ENCODE measurements at places on chromosomes 1 and 21. TPM values are rescaled to one million over a fixed set of nuclear protein-coding genes. Genes with fewer than 3 reads are reported as not detected.

DNA sequence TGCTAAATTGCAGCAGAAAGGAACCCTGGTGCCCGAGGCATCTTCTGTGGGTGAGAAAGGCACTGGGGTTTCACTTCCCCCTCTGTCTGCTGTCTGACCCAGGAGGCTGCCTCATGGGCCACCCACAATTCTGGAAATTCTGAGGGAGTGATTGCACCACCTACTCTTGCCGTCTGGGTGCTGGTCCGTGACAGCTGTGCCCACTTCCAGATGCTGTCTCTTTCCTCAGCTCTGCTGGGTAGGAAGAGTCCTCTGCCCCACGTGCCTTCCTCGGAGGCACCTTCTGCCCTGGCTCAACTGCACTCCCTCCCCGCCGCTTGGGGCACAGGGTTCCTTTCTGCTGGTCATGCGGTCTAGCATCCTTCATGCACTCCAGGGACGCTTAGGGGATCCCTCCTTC, 96.3 kb downstream of the ARHGEF10L start:
- DNase-seq: no peak
- H3K36me3 ChIP-seq: no peaks in the 10 kb centered on the region
- no peaks in the 10 kb centered on the region for H3K4me1 ChIP-seq
- H3K4me3 ChIP-seq: no peak overlapping the region
- no peak overlapping the region for H3K27ac ChIP-seq

- no peak overlapping the region for H3K27ac ChIP-seq
- no peaks in the 10 kb centered on the region for H3K36me3 ChIP-seq
- no peaks in the 10 kb centered on the region for H3K27me3 ChIP-seq
- DNase-seq: no peak
- no peaks in the 10 kb centered on the region for H3K4me1 ChIP-seq
- H3K4me3 ChIP-seq: no peak overlapping the region
Observed at GRCh38 chr1:225519166-225519863, 91.5 kb upstream of the LBR start.

Gene PCP4
- total RNA-seq: not detected

Gene SYCP1
- total RNA-seq: not detected

Gene NLRP3
- not detected for total RNA-seq

Gene SEC16B
- total RNA-seq: 2.0 TPM
